Posterior cingulate gyrus (tissue), 11 donors: ENCODE measurements at places on chromosomes 13 and 19.

GRCh38 chr19:39829702-39830275, 4.2 kb downstream of the DYRK1B start:
- DNase-seq: no peak

GRCh38 chr13:67175836-67176459, 54.2 kb downstream of the PCDH9 start:
- DNase-seq: no peak

- DNase-seq: no peak
These were observed 49.2 kb downstream of the DIAPH3 start for GRCh38 chr13:60114499-60115028.

DNA sequence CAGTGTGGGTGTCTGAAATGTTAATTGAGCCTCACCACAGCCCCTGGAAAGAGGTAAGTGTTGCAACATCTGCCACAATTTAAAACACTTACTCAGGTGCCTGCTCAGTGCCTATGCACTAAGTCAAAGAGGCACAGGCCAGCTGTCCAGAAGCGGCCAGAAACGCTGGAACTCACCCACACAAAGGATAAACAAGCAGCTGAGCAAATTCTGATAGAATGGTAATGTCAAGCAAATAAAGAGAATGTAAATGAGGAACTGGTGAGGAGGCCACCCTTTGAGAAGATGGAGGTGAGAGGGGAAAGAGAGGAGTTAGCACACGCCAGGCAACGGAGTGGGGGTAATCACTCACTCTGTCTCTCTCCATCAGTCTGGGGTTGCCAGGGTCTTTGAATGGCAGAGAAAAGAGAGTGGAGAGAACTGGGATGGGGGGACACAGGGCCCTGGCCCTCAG, 67.7 kb upstream of the SERP2 start:
- no peak for DNase-seq

GRCh38 chr13:82477436-82477835, 1404.8 kb downstream of the SLITRK1 start:
- DNase-seq: no peak

GRCh38 chr19:14059093-14059480, 2.8 kb downstream of the PALM3 start:
- no peak for DNase-seq

- DNase-seq: no peak
These were observed 256.6 kb downstream of the ABCC4 start for GRCh38 chr13:95044452-95045205.
